Activated CD4-positive, alpha-beta memory T cell treated with anti-CD3 and anti-CD28 coated beads, Interleukin-2, amount 10 ng/mL, durations not matched to agents 7 days and 5 days (primary cell): ENCODE measurements at places on chromosomes 7 and 10.
A peak's percentile ranks its signal among the peaks of the same experiment; 100 is the strongest.

- no peak for DNase-seq
Observed at GRCh38 chr7:7562736-7563135, 3.9 kb upstream of the MIOS start.

DNA sequence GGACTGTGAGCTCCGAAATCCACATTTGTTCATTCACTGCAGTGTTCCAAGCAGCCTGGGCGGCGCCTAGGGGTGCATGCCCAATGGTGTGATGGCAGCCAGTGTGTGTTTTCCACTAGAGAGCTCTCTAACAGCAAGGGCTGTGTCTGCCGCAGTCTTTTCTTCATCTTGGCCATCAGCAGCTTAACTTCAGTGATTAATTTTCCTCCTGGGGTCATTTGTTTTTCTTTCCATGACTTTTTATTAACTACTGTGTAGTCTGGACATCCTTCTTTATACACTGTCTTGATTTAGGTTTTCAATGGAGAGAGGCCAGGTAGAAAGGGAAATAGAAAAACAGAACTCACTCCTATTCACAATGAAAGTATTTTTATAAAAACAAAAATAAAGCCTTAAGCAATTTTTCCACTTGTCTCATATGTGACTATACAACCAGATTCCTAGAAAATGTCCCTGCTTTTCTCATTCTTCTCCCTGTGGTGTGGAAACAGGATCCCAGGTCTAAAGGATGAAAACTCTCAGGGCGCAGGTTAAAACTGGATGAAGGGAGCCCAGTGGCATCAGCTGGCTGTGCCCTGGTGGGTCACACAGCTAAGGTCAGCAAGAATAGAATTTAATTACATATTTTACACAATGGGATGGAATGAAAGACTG, 176.8 kb downstream of the PKD1L1 start:
- no peak for DNase-seq

- DNase-seq, result no peak
Observed at GRCh38 chr10:91883549-91884444, 25.5 kb downstream of the FGFBP3 start.

DNA sequence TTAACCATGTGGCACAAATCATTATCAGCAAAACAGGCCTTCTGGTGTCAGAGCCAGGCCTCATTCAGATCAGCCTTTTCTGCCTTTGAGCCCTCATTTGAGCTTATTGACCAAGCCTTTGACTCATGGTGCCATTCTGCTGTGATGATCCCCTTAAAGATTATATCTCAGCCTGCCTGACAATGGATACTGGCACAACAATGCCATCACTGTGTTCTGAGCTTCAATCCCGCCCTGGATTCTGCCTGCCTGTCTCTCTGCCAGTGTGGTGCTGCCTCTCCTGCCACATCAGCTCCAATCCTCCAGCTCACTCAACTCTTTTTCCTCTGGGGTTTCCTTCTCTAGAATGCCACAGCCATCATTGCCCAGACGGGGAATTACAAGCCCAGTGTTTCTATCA, 52.6 kb downstream of the SRI start:
- no peak for DNase-seq

- DNase-seq, result no peak
Observed at GRCh38 chr10:44922796-44923545, 11.8 kb downstream of the TMEM72 start.

- no peak for DNase-seq
Observed at GRCh38 chr10:17234431-17234945, 6.4 kb downstream of the VIM start.

- DNase-seq, result no peak
Observed at GRCh38 chr7:135991322-135991721, 14.2 kb upstream of the MTPN start.

DNA sequence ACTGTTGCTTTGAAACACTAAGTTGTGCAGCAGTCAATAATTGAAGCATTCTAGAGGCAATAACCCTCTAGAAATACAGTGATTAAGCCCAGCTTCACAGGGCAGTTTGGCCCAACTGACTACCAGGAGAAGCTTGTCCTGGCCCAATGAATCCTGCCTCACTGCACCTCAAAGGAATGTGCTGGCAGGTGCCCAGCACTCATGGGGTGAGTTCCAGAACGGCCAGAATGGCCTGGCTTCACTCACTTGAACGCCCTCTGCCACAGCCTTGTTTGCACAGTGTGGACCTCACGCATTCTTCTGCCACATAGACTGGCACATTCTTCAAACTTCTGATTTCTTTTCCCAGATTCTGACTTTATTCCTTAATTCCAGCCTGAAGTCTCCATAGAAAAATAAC, 6.6 kb upstream of the ITIH2 start:
- DNase-seq, result no peak

DNA sequence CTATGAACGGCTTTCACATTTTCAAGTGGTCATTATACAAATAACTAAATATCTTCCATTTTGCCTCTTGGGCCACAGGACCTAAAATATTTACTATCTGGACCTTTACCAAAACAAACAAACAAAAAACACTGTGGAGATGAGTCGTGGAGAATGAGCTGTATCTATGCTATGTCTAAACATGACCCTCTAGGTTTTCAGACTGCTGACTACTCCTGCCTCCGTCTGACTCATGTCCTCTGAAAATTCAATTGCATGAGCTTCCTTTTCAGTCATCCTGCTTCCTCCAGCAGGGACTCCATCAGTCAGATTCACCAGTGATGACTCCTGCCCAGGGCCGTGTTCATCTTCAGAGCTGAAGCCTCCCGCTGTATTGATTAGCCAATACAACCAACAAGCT, 96.8 kb downstream of the COL28A1 start:
- DNase-seq, result no peak

DNA sequence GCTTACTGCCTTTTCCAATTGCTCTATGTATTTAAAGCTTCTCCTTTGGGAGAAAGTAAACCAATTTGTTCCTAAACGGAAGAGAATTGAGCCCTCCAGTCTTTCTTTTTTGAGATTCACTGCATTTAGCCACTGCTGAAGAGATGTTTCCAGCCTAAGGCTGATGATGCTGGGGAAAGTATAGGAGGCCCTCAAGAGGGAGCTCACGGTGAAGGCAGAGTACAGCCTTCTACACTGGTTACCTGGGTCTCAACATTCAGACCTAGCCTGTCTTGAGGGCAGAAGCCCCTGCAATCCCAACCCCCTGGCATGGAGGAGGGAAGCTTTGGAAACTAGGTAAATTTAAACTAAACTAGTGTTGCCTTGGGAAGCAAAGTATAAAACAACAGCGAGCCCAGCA, 316.7 kb upstream of the TPK1 start:
- no peak for DNase-seq

GRCh38 chr7:157276731-157277562, 59.9 kb upstream of the DNAJB6 start:
- DNase-seq, result peak; percentile 26

DNA sequence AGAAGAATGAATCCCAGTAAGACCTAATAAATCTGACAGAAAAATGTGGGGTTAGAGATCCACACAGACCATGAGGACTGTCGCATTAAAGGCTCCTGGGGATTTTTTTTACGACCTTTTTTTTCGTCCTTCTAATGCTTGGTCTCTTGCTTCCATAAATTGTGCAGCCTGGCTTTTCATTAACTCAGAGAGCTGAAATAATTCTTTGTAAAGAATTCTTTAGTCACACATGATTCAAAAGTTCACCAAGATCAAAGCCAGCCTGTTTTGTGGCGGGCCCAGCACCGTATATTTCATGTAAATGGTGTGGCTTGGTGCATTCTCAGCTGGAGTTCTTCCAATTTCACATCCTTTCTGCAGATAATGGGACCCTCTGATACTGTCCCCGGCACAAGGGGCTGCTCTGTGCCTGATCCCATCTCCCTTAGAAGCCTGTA, 206.6 kb upstream of the BMPER start:
- no peak for DNase-seq

DNA sequence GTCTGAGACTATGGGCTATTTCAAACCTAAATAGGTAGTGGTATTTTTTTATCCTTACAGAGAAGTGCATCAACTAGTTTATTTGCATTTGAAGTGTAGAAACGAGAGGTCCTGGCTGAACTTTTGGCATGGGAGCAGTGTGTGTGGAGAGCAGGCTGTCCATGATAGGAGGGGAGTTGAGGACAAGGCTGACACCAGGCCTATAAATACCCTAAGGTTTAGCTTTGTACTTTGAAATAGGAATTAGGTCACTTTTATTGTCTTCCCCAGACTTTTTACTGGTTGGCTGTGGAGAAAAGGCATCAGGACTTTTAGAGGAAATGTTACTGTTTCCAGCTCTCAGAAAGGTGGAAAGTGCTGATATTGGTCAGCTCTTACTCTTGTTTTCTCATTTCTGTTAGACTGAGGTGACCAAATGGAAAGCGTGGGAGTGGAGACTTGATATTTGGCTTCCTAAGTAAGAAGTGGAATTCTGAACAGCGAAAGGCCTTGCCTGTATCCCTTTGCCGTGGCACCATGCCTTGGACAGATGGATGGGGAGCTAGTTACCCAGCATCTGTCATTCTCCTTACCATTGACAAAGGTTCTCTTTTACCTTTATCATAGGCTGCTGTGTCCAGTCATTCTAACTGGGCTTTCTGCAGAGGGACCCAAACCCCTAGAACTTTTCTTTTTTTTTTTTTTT, 46.0 kb downstream of the GBF1 start:
- DNase-seq, result no peak

GRCh38 chr10:131829156-131829930, 71.5 kb upstream of the PPP2R2D start:
- DNase-seq, result no peak

GRCh38 chr10:113423981-113424721, 128.7 kb upstream of the HABP2 start:
- no peak for DNase-seq

DNA sequence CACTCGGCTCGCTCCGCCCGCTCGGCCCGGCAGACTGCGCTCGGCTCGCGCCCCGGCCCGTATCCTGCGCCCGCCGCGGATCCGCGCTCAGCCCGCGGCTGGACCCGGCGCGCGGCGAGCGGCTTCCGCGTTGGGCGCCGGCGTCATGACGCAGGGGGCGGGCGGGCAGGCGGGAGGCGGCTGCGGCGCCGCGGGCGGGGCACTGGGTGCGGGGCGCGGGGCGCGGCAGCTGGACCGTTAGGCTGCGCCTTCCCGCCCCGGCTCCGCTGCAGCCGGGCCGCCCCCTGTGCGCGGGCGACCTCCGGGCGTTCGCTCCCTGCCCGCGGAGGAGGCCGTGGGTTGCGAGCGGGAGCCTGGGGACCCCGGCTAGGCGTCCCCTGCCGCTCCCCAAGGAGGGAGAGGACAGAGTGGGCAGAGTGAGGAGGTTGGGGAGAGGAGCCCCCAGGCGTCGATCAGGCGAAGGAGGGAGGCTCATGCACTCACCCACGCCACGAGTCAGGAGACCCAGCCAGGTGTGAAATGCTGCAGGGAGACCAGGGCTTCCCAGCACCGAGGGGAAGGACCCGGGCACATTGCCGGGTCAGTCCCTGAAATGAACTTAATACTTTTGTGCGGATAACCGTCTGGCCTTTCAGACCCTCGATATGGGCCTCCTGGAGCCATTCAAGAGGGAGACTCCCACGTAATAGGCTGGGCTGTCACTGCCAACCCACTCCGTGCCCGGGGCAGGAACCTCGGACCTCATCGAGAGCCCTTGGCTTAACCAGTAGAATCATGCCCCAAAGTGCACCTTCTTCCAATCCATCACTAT, at the start of gene PIP4K2A:
Gene PIP4K2A (minus strand): TSS at position 100 of the 811 bp plus-strand sequence. CDS start 252 bp downstream, outside the sequence.
- DNase-seq, result peak; percentile 82
